ENCODE measurements at places on chromosomes 5 and 9.

- no peak for DNase-seq
Measured at GRCh38 chr9:130399768-130400167, 45.0 kb upstream of the ASS1 start.

DNA sequence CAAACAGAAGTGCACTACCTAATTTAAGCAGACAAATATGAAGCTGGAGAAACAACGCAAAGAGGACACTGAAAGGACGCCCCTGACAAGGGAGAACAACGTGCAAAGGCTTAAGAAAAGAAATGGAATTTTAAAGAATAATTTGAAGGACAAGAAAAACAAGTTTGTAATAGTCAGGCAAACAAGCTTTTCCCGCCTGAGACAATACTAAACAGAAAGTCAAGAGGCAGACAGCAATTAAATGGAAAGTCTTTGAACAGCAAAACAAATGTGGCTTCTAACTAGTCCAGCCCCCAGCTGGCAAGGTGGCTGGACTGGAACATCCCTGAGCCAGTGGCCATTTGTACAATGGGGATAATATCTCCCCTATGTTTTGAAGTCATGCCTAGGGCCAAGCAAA is 63.3 kb downstream of the SIL1 start:
- no peak for DNase-seq

DNA sequence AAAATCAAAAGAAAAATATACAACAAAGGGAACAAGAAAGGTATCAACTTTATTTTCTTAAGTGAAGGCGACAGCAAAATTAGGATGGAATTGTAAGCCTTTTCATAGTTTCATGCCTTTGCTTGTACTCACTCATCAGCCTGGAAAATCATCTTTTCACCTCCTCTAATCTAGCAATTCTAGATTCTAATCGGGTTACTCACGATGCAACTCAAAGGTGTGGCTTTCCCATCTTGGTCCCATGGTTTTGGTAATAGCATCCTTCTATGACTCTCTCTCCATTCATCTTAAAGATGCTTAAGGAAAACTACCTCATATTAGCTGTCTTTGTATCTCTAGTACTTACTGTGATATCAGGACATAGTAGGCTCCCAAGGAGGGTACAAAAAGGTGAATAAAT is 30.5 kb downstream of the DNAH5 start:
- DNase-seq = no peak

GRCh38 chr9:126612326-126612812 is 1.4 kb upstream of the LMX1B start:
- no peak for DNase-seq

GRCh38 chr9:120774719-120775118 is 18.5 kb downstream of the FBXW2 start:
- DNase-seq = no peak

DNA sequence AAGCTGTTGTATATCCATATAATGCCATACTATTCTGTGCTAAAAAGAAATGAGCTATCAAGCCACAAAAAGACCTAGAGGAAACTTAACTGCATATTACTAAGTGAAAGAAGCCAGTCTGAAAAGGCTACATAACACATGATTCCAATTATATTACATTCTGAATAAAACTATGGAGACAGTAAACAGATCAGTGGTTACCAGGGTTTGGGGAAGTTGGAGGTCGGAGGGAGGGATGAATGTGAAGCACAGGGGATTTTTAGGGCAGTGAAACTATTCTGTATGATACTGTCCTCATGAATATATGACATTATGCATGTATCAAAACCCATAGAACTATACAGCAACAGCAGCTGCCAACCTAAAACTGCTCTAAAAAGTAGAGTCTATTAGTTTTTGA is 5.6 kb upstream of the RFK start:
- DNase-seq = no peak

GRCh38 chr5:15956622-15957021 is 223.0 kb downstream of the MARCHF11 start:
- DNase-seq = no peak

DNA sequence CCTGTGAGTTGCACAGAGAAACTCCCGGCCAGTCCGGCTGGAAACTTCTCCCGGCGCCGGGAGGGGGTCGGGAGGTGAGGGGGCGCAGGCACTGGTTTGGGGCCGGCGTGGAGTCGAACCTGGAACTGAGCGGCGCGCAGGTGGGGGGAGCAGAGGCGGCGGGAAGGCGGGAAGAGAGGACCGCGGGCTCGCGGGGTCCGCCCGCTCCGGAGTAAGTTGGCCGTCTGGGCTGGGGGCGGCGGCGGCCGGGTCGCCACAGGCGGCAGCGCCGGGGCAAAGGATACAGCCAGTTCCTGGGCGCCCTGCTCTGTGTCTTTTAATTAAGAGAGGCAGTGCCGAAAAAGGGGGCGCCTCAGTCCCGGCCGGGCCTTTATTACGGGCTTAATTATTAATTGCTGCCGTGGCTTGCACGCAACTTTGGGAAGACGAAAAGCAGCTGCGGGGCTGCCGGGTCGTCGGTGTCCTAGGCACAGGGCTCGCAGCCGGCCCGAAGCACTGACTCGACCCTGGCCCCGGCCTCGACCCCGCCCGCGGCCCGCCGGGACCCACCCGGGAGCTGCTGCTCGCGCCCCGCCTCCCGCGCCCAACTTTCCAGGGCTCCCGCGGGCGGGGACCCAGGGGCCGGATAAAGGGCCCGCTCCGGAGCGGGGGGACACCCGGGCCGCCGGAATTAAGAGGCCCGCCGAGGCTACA is 1.1 kb downstream of the NTNG2 start:
- no peak for DNase-seq

DNA sequence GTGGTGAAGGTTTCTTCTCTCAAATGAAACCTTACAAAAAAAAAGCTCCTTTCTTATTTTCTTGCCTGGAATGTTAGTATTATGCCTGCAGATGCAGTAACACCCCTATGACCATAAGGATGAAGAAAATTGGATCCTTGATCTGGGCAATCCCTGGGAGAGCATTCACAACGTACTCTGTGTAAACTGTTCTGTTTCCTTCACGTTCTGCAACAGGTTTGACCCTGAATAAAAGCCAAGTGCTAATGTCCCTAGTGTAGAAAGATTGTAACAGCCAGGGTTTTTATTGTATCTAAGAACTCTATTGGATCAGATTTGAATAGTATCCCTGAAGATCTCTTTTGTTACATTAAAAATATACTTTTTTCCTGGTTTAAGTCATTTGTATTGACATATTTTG is 1639.6 kb upstream of the ACO1 start:
- DNase-seq = no peak

DNA sequence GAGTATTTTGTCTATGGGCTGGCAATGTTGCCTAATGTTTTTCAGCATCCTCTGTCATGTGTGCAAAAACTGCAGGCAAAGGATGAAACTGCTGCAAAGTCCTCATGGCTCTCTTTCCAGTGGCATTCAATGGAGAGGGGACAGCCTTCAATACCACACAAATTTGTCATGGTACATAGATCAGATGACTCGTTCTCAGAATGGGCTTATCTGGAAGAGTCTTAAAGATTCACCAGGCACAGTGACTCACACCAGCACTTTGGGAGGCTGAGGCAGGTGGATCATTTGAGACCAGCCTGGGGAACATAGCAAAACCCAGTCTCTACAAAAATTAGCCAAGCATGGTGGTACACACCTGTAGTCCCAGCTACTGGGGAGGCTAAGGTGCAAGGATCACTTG is 5.3 kb downstream of the CDKN2AIPNL start:
- no peak for DNase-seq

DNA sequence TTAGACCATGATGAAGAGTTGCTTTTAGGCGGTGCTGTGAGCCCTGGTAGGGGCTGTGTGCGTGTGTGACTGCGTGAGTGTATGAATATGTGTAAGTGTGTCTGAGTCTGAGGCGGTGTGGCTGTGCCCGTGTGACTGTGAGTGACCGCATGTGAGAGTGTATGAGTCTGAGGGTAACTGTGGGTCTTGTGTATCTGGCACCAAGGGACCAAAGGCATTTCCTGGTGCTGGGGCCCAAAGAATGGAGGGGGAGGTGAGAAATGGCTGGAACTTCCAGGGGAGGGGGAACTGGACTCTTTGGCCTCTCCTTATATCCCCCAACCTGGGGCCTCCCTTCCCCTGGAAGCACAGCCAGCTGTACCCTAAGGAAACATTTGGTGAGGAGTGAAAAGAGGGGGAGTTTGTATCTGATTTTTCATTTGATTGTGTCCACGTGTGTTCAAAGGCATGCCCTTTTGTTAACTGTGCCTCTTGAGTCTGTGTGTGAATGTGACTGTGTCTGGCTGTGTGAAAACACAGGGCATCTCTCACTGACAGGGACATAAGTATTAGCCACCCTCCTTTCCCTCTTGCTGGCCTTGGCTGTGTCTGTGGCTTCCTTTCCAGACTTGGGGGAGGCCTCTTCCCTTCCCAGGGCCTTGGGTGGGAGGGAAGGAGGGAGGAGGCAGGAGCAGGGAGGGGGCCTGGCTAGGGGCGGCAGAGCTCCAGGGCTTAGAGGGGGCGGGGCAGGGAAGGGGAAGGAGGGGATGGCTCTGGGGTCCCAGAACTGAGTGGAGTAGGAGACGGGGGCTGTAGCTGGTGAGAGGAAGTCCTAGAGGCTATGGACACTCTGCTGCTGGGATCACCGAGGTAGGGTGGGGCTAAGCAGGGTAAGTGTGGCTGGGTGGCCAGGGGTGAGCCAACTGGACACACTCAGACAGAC is 1.4 kb downstream of the IL11RA start:
- DNase-seq = no peak

GRCh38 chr5:35096216-35096615 is 48.5 kb upstream of the AGXT2 start:
- no peak for DNase-seq

- no peak for DNase-seq
Measured at GRCh38 chr5:115807654-115808052, 8.8 kb downstream of the CDO1 start.

GRCh38 chr9:105074491-105074890 is 146.5 kb upstream of the ABCA1 start:
- DNase-seq = no peak

- DNase-seq = no peak
Measured at GRCh38 chr5:64834611-64835010, 65.9 kb downstream of the CWC27 start.

DNA sequence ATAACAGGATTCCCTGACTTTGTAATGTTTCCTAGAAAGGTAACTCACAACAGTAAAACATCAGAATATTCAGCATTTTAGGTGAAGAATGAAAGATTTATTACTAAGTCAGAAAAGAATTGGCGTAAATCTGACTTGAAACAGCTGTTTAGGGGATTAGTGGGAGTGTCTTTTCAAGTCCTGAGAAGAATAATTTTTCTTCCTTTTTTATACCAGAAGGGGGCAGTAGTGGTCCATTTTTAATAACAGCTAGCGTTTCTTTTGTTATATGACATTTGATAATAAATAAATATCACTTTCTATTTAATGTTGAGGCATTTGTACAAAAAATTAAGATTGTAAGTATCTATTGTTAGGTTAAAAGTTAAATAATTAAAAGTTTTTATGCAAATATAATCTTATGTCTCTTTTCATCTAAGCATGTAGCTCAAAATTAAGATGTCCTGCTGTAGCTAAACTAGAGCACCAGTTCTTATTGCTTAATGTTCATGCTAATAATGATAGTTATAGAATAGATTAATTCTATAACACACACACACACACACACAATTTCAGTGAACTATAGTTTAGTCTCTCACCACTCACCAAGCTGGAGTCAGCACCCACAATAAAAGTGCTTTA is 258.7 kb upstream of the ARRDC3 start:
- no peak for DNase-seq

DNA sequence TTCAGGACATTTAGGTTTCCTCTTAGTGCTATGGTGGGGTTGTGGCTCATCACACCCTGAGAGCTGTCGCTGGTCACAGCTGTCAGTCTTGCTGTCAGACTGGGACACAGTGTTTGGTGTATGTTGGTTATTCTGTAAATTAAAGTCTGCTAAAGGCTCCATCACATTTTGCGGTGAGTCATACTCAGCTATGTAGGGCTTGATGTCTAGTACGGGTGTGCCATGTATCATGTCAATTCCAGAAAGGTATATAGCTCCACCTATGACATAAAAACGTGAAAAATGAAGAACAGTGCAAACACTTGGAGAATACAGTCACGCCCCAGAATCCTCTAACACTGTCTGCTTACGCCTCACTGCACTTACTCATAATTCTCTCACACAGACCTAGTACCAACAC is 11.9 kb downstream of the TRMO start:
- DNase-seq = no peak

DNA sequence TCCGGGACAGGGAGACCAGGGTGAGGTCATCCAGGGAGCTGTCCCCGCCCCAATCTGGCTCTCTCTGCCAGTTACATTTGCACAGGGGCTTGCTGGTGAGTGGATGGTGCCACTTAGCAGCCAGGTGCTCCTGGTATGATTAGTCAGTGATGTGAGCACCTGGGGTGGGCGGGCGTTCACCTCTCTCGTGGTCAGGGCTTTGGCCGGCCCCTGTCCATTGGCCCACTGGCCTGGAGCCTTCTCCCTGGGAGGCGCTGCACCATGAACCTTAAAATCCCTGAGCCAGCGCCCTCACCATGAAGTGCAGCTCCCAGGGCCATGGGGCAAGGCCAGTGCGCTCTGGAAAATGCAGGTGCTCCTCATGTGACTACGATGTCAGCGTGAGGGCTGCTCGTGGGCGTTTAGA is 2.0 kb downstream of the NKD2 start:
- DNase-seq = no peak

DNA sequence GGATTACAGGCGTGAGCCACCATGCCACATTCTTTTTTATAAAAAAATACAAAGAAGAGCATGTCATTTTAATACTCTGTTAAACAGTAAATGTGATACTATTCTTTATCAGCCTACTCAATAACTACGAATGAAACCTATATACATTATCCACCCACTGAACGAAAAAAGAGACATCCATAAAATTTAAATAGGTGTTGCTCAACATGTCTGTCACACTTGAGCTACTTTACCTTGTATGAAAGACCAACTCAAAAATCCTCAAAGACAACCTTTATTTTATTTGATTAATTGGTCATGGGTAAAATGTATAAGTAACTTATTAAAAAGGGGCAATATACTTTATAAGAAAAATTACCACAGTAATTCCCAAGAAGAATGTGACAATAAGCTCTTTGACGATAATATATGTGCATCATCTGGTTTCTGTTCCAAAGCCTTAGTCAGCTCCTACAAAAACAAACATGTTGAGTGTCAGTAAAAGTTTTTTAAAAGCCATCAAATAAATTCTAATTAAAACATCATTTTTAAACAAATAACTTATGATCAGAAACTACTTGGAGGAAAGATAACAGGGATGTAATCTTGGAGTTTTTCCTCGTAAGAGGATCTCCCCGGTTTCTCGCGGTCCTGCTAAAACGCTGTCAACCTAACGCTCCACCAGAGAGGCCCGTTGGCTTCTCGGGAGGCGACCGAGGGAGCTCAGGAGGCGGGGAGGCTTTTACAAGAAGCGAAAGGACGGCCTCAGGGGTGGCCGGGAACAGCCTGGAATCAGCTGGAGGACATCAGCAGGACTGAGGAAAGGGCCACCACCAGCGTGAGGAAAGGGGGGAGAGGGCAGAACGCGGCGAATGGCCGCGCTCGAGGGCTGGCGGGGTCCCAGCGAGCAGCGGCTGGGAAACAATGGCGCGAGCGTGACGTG is 13.5 kb upstream of the ANKRD18B start:
- peak; percentile 14 for DNase-seq

GRCh38 chr9:5352637-5353248 is 13.1 kb upstream of the RLN1 start:
- DNase-seq = no peak

All from stimulated activated CD4-positive, alpha-beta T cell treated with anti-CD3 and anti-CD28 coated beads, Interleukin-15, amount 100 ng/mL, for 1 hour (primary cell).